Fibroblast of skin of scalp (primary cell): ENCODE measurements at places on chromosomes 12 and 14.
A peak's percentile ranks its signal among the peaks of the same experiment; 100 is the strongest.

GRCh38 chr12:4734625-4735340 is 14.6 kb downstream of the GALNT8 start:
- no peak for DNase-seq

DNA sequence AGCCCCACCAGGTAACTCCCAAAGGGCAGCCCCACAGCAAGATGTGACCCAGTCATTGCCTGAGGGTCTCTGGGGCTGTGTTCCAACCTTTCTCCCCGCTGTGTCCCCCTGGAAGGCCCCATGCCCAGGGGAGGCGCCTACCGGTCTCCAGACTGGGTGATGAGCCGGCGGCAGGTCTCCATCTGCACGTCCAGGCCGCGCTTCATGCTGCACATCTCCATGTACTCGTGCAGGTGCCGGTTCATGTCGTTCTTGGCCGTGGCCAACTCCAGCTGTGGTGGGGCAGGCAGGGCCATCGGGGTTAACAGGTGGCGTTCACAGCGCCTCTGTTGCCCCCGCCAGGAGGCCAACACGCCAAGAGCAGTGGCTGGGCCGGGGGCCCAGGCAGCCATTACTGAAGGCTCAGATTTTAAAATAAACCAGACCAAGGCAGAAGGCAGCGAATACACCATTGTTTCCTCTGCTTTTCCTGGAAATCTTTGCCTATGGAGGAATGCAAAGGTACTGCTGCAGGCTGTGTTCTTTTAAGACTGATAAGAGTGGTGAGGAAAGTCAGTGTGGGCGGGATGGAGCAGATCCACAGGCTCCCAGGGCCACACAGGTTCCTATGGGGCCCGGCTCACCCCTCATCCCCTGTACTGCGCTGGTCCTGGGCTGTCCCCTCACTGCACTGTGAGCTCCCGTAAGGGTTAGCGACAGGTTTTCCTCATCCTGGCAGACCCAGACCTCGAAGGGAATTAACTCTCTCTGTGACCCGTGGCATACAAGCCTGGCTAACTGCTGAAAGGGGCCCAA is 7.3 kb downstream of the GAPDH start:
- no peak for DNase-seq

GRCh38 chr12:108345716-108346633 is 6.9 kb upstream of the CMKLR1 start:
- no peak for DNase-seq

- DNase-seq = no peak
These were observed 183.1 kb downstream of the PHLDA1 start for GRCh38 chr12:75848431-75848925.

GRCh38 chr14:29240066-29240465 is 473.5 kb downstream of the FOXG1 start:
- peak; percentile 57 for DNase-seq

DNA sequence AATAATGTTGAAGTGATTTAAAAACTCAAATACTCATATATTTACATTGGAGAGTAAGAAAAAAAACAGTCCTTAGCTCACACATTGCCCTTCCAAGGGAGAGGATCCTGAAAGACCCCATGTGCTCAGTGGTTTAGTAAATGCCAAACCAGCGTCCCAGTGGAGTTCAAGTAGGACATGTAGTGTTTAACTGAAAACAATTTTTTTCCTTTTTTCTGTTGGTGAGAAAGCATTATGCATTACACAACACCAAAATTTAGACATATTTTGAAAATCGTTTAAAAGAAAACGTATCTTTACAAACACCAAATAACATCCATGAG is 33.6 kb downstream of the UBR7 start:
- DNase-seq = no peak

DNA sequence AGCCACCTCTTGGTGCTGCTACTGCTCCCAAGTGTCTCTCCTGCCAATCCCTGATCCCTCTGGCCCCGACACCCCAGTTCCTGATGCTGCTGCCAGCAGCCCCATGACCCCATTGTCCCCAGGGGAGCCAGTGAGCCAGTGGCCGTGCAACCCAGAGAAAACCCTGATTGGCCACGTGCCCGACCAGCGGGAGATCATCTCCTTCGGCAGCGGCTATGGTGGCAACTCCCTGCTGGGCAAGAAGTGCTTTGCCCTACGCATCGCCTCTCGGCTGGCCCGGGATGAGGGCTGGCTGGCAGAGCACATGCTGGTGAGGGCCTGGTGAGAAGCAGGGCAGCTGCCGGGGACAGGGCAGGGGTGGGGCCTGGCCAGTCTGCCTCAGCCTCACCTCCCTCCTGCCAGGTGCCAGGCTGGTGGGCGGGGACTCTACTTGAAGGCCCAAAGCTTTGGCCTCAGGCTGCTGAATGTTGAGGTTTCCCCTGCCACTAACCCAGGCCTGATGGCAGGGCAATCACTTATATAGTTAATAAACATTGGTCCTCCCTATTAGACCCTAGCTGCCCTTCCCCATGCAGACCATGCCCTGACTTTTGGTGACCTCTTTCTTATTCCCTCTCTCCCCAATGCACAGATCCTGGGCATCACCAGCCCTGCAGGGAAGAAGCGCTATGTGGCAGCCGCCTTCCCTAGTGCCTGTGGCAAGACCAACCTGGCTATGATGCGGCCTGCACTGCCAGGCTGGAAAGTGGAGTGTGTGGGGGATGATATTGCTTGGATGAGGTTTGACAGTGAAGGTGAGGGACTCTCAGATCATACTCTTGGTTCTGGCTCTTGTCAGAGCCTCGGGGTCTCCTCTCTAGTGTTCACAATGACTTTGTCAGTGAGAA is 5.1 kb downstream of the PCK2 start:
- no peak for DNase-seq

GRCh38 chr12:56300644-56301464 is 724 bp upstream of the CS start:
- no peak for DNase-seq

- no peak for DNase-seq
These were observed 10.3 kb upstream of the MTA1 start for GRCh38 chr14:105409364-105409763.

DNA sequence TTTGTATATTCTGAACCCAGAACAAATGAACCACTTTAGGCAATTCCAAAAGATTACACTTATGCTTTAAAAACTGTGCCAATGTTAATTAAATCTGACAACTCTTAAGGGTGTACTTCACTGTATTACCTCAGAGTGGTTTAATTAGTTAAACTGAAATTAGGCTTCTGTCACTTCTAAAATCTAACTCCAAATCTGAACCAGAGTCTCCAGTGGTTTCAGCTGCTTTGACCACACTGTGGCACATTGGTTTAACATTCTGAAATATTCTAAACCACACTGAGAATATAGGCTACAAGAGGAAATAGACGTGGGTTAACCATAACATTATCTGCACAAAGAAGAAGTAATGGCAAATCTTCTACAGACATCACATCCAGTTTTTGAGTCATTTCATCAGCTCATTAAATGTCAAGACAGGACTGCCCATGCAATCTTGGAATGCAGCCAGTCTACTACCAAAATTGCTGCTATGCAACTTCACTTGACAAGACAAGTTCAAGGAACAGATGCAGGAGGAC is 94.8 kb downstream of the LRP6 start:
- DNase-seq = peak; percentile 75

DNA sequence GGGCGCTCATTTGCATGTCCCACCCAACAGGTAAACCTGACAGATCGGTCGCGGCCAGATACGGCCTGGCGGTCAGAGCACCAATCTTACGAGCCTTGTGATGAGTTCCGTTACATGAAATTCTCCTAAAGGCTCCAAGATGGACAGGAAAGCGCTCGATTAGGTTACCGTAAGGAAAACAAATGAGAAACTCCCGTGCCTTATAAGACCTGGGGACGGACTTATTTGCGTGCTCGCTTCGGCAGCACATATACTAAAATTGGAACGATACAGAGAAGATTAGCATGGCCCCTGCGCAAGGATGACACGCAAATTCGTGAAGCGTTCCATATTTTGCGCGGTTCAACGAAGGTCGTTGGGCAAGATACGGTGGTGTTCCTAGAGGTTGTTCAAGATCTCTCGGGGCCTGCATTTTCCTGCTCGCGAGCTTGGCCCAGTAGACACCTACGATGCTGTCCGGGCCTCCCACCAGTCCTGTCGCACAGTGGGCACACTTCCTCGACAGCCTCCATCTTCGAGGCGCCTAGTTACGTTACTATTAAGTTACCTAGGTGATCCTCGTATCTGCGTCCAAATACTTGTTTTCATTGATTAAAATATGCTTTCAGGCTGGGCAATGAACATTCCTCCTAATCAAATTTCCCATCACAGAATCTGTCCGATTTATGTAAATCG is at the start of gene RNU6-7:
Gene RNU6-7, plus strand, starts transcription at position 230 of the 675 bp plus-strand sequence.
- DNase-seq = peak; percentile 22

DNA sequence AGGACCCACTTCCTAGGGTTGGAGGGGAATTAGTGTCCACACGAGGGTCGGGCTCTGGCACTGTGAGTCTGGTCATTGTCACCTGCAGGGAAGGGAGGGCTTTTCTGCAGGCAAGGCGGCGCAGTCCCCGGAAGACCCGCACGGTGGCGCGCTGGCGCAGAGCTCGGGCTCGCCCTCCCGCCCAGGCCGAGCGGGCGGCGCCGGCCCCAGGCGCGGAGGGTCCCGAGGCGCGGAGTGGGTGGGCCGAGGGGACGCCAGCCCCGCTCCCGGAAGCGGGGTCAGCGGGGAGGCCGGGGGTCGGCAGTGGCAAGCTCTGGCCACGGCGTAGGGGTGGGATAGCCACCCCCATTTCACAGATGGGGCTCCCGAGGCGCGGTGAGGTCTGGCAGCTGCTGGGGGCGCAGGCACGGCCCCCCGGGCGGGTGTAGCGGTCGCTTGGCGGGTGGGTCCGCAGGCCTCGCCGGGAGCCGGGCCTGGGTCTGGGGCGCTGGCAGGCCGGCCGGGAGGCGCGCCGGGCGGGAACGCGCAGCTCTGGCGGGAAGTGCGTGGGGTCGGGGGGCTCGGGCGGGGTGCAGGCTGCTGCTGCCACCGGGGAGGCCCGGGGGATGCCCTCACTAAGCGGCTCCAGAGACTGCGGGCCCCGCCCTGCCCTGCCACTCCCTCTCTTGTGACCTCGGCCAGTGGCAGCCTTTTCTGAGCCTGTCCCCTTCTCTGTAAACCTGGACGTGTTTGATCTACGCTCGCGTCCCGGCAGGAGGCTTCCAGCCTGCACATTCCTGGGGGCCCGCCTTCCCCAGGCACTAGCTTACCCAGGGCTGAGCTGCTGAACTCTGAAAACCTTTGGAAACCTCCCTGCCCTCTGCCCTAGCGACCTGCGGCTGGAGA is 46.1 kb downstream of the CYP46A1 start:
- DNase-seq = peak; percentile 51

DNA sequence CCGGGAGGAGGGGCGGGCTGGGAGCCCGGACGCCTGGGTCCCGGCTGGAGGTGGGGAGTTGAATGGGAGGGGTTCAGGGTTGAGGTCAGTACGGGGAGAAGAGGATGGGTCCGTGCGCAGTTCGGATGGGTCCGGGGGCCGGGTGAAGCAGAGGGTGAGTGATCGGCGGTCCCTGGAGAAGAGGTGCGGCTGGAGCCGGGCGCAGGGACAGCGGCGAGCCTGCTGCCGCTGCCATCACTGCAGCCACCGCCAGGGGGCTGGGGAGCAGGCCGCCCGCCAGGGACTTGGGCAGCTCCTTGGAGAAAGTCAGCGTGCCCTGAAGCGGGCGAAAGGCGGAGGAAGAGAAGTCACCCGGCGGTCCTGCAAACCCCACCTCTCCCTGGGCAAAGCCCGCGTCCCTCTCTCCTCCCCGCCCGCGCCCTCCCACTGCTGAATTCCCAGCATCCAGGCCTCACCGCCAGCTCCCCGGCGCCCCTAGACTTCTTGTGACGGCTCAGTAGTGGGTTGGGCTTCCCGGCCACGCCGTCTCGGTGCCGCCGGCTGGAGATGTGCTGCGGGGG is 6.0 kb upstream of the GPR84 start:
- peak; percentile 83 for DNase-seq

DNA sequence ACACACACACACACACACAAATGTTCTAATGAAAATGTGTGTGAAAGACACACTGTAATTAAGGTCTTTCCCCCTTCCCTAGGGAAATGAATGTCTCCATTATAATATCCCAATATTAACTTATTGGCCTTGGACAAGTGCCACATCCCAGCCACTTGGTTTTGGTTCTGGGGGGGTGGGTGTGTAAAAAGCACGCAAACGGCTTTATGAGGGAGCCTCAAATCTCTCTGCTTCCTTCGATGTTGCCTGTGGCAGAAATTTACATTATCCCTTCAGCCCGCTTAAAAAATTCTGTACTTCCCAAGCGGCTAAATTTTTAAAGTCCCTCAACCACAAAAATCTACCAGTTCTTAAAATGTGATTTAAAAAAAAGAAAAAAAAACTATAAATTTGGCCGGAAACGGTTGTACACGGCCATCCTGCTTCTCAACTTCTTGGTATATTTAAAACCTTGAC is 432 bp downstream of the C14orf93 start:
- DNase-seq = no peak

GRCh38 chr12:91177381-91177780 is 5.2 kb downstream of the DCN start:
- DNase-seq = peak; percentile 74
